Coronary artery (tissue), 2 donors: ENCODE measurements at places on chromosomes 16 and 17.

- DNase-seq: no peak
Measured at GRCh38 chr17:59627770-59628171, 8.1 kb downstream of the CLTC start.

- DNase-seq: no peak
Measured at GRCh38 chr17:373613-374230, 21.1 kb upstream of the RPH3AL start.

- DNase-seq: no peak
Measured at GRCh38 chr17:75557852-75558665, 29.5 kb upstream of the MYO15B start.

DNA sequence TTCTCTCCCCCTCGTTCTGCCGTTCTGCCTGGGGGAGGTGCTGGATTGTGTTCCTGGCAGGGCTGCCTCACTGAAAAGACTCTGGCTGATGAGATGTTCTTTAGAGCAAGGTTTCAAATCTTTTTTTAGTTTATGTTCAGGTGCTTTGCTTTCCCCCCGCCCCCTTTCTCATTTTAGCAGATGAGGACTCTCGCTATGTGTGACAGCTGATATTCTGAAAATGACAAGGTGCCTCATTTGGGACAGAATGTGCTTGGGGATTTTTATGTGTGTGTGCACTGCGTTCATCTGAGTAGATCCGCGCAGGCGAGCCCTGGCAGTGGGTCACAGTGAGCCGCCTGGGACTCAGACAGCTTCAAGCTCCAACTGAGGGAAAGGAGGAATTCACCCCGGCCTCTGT, 205.9 kb downstream of the HS3ST4 start:
- no peak for DNase-seq

DNA sequence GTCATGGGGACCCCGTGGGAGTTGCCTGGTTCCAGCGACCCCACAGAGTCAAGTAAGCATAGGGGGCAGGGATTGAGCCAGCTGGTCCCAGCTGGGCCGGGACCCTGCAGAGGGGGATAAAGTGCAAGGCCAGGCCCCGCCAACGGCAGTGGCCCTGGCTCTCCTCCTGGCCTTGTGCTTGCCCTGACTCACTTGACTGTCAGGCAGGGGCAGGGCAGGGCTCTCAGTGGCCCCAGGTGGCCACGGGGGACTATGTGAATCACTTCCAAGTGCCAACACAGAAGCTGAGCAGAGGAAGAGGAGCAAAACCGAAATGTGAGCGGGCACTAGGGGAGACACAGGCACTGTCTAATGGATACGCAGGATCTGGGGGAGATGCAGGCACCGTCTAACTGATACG, 21.6 kb upstream of the NCBP3 start:
- no peak for DNase-seq
